ENCODE measurements at places on chromosomes 4 and X. TPM values are rescaled to one million over a fixed set of nuclear protein-coding genes. Genes with fewer than 3 reads are reported as not detected.
A peak's percentile ranks its signal among the peaks of the same experiment; 100 is the strongest.

NAT8L gene
- 0.64 TPM for total RNA-seq

SSX2 gene
- total RNA-seq: not detected

GRCh38 chrX:122134291-122134690 lies 1049.8 kb upstream of the GRIA3 start:
- DNase-seq: no peak

DNA sequence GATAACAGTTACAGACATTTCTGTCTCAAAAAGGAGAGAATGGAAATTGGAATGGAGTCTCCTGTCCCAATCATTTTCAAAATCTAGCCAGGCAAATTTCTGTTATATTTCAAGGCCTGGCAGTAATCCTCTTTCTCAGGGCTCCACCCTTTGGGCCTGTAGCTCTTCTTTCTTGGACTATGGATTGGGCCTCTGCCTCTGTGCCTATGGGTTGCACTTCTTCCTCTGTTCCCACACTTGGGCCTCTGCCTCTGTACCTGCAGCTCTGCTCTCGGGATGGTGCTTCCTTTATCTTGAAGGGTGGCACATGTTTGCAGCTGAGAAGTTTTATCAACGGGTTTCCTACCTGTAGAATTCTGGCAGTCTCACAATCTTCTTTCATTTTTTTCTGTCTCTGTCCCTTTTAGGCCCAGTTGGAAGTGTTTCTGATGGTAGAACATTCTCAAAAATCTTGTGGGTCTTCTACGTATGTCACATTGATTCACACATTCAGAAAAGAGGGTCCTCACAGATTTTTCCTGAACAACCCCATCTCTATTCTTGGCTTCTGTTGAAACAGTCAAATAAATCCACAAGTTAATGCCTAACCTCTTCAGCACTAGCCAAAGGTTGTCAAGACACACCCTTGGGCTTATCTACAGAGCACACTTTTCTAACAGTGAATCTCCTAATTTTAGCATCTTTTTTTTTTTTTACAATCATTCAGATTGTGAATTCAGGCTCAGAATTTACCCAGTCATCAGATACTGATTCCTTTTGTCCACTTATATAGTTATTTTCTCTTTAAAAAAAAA lies 719.0 kb downstream of the RPA4 start:
- DNase-seq: no peak

DNA sequence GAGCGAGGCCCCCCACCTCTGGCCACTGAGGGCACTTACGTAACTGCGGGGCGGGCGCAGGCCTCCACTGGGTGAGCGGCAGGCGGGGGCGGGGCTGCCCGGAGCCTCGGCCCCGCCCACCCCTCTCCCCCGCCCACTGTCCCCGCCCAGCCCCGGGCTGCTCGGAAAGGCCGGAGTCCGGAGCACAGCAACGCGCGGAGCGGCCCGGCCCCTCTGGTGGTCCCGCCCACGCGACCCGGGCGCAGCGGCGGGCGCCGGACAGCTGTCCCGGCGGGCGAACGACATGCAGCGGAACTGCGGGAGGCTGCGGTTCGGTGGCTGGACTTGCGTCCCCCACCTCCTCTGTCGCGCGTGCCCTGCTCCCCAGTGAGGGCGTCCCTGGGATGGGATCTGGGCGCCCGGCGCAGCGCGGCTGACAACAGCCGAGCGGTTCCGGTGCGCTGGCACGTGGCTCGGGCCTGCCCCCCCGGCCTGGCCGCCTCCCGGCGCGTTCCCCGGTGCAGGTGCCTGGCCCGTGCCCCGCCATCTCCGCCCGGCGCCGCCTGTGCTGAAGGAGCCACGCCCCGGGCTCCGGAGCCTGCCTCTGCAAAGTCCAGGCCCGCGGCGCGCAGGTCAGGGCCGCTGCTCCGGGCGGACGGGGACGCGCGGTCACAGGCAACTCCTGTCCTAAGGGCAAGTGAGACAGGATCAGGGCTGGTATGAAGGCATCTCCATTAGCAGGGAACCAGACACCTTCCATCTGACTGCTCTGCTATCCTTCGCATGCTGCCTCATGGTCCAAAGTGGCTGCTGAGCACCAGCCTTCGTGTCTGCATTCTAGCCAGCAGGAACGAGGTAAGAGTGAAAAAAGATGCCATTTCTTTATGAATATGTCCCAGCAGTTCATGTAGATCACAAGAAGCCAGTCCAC lies 21.8 kb upstream of the JAKMIP1 start:
- peak; percentile 16 for DNase-seq

- DNase-seq: no peak
Observed at GRCh38 chr4:189374176-189374575, 566.5 kb upstream of the FRG1 start.

DNA sequence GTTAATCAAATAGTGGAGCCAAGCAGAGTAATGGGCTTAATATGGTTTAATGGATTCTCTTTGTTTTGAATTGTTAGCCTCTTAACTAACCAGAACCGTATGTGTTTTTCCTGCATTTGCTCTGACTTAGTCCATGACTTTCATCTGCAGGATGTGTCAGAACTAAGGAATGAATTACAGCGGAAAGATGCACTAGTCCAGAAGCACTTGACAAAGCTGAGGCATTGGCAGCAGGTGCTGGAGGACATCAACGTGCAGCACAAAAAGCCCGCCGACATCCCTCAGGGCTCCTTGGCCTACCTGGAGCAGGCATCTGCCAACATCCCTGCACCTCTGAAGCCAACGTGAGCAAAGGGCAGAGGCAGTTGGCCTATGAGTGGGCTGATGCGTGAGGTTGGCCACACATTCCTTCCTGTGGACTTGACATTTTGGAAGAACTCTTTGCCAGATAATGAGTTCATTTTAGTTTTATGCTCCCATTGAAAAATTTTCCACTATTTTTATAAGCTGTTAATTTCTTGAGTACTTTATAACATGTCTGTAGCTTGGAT lies 9.1 kb downstream of the MED28 start:
- DNase-seq: no peak

All from transverse colon (tissue), 4 donors.